PC-9 (cell line): ENCODE measurements at places on chromosomes 5 and 9. TPM values are rescaled to one million over a fixed set of nuclear protein-coding genes. Genes with fewer than 3 reads are reported as not detected.

GRCh38 chr5:133775584-133776304 is 163.4 kb upstream of the FSTL4 start:
- DNase-seq, result no peak
- no peak overlapping the region for H3K4me3 ChIP-seq
- no peaks in the 10 kb centered on the region for H3K27me3 ChIP-seq
- no peak overlapping the region for H3K27ac ChIP-seq
- no peaks in the 10 kb centered on the region for H3K36me3 ChIP-seq
- no peaks in the 10 kb centered on the region for H3K4me1 ChIP-seq

DNA sequence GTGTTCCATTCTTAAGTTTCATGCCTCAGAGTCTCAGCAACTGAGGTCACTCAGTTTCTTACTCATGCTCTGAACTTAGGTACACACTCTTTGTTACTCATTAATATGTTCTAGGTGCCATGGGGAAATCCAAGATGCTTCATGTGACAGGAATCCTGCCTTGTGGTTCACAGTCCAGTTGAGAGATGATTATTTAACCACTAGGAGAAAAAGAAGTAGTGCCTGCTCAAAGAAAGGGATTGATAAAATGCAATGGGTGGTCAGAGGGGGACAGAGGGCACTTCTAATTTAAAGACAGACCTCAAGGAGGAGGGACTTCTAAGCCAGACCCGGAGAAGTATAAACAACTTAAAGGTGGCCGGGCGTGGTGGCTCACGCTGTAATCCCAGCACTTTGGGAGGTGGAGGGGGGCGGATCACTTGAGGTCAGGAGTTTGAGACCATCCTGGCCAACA is 69.0 kb downstream of the UGCG start:
- peaks cover 14% of the 10 kb centered on the region; the same call in 1 of the 2 replicates for H3K4me1 ChIP-seq
- no peaks in the 10 kb centered on the region for H3K36me3 ChIP-seq
- H3K27ac ChIP-seq, result peak overlapping the region; percentile 38
- no peaks in the 10 kb centered on the region for H3K27me3 ChIP-seq
- no peak overlapping the region for H3K4me3 ChIP-seq
- no peak for DNase-seq

DNA sequence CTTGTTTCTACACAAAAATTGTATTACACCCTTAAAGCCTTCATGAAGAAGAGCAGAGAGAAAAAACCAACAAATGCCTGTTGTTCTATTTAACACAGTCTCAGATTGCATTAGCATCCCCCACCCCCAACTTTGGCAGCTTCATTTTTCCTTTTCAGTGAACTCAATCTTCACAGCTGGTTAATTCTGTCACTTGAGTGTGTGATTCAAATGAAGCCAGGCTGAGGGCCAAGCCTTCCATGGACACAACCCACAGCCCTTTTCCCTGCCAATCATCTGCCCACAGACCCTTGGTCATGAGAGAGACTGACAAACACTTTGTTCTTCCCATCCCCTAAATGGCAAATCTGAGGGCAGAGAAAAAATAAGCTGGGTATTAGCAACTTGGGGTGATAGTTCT is 217.5 kb upstream of the NMUR2 start:
- no peak overlapping the region for H3K4me3 ChIP-seq
- no peak for DNase-seq
- H3K4me1 ChIP-seq, result no peaks in the 10 kb centered on the region
- no peak overlapping the region for H3K27ac ChIP-seq
- no peaks in the 10 kb centered on the region for H3K27me3 ChIP-seq

- DNase-seq, result no peak
- H3K27me3 ChIP-seq, result no peaks in the 10 kb centered on the region
- no peak overlapping the region for H3K27ac ChIP-seq
- H3K4me3 ChIP-seq, result no peak overlapping the region
- no peaks in the 10 kb centered on the region for H3K4me1 ChIP-seq
These were observed 123.1 kb upstream of the ZNF608 start for GRCh38 chr5:124869426-124870033.

GRCh38 chr5:14177634-14178033 is 34.5 kb downstream of the TRIO start:
- H3K27me3 ChIP-seq, result no peaks in the 10 kb centered on the region
- peak overlapping the region; percentile 13; the same call in 1 of the 2 replicates for H3K27ac ChIP-seq
- peaks cover 5% of the 10 kb centered on the region for H3K36me3 ChIP-seq
- DNase-seq, result no peak
- H3K4me3 ChIP-seq, result no peak overlapping the region
- H3K4me1 ChIP-seq, result peaks cover 62% of the 10 kb centered on the region

GRCh38 chr5:60640901-60641300 is 59.1 kb downstream of the DEPDC1B start:
- H3K4me3 ChIP-seq, result no peak overlapping the region
- DNase-seq, result no peak
- no peaks in the 10 kb centered on the region for H3K36me3 ChIP-seq
- no peak overlapping the region for H3K27ac ChIP-seq
- no peaks in the 10 kb centered on the region for H3K4me1 ChIP-seq

- H3K27me3 ChIP-seq, result peaks cover 33% of the 10 kb centered on the region; the same call in 1 of the 2 replicates
- DNase-seq, result peak; percentile 69
- H3K36me3 ChIP-seq, result no peaks in the 10 kb centered on the region
- H3K4me3 ChIP-seq, result peak within 1 kb of the TSS; percentile 33; the same call in 1 of the 2 replicates
These were observed at the start of gene SARDH for GRCh38 chr9:133737774-133738639. TSS of gene SARDH (minus strand) at chr9:133738352. CDS start at chr9:133734173, 4,179 bp downstream.

- peaks cover 10% of the 10 kb centered on the region; the same call in 1 of the 2 replicates for H3K27me3 ChIP-seq
- no peak overlapping the region for H3K4me3 ChIP-seq
- no peak for DNase-seq
- H3K4me1 ChIP-seq, result peaks cover 11% of the 10 kb centered on the region
- no peak overlapping the region for H3K27ac ChIP-seq
- H3K36me3 ChIP-seq, result no peaks in the 10 kb centered on the region
These were observed 94.5 kb downstream of the LMX1B start for GRCh38 chr9:126708178-126708577.

Gene DAB2
- total RNA-seq, result 21.0 and 25.8 TPM in 2 replicates

Gene ADRB2
- total RNA-seq, result 2.8 and 3.1 TPM in 2 replicates

Gene POU5F2
- 0.95 and 1.1 TPM in 2 replicates for total RNA-seq

Gene C5orf63
- 9.8 and 9.9 TPM in 2 replicates for total RNA-seq

Gene CATSPER3
- 0.57 and 0.68 TPM in 2 replicates for total RNA-seq

Gene TLX3
- not detected in 2 replicates for total RNA-seq

Gene ARSI
- 2.6 and 3.2 TPM in 2 replicates for total RNA-seq

Gene HTR4
- not detected in 2 replicates for total RNA-seq
